ENCODE measurements at places on chromosomes 11 and 22.

DNA sequence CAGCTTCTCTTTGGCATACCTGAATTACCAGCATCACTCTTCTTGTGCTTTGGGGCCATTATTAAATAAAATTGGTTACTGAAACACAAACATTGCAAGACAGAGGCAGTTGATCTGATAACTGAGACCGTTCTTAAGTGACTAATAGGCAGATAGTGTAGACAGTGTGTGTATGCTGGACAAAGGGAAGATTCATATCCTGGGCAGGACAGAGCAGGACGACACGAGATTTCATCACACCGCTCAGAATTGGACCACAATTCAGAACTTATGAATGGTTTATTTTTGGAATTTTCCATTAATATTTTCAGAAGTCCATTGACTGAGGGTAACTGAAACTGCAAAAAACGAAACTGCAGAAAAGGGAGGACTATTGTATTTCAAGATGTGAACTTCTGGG lies 68.6 kb downstream of the LDLRAD3 start:
- no peak for DNase-seq

DNA sequence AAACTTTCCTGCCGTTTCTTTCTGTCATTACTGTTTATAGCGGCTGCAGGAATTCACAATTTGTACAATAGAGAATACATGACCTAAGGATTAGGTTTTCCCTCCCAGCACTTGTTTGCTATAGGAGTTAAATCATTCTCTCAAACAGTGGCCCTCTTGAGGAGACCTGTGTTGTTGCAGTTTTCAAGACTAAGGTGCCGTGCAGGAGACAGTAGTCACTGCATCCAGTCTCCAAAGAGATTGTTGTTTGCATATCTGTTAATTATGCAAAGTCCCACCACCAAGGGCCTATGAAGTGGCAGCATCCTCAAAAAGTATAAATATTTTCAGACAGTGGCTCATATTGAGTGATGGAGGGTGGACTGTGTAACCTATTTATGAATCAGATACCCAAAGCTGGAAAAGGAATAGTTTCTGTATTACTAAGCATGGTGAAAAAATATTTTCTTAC lies 2.3 kb downstream of the PRSS23 start:
- no peak for DNase-seq

DNA sequence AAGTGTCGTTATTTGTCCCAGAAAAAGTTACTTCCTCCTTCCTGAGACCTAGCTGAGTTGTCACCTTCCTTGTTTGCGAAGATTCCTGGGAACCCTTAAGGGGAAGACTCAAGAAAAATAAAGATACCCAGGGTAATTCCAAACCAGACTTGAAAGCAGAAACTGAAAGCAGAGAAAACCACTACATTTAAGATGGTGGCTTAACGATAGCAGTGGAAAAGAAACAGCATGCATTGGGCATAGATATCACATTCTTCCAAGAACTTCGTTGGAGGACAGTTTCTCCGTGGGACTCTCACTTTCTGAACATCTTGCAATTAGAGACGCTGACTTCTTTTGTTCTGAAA lies 89.1 kb downstream of the FAM76B start:
- DNase-seq, result no peak

GRCh38 chr11:76838678-76839068 lies 22.0 kb upstream of the ACER3 start:
- DNase-seq, result no peak

DNA sequence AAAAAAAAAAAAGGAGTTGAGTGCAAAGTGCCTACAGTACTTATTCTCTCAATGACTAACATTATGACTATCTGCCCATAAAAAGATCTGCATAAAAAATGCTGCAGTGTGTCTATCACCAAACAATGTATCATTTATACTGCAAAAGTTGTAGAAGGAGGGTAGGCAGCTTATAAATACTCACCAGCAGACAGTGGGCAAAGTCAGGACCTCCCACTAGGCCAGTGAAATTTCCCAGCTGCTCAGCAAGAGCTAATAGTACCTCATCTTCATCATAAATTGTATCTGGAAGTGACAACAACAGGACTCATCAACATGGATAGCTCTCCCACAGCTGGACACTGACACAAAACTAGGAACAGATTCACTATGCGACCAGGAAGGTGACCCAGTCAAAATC lies 1.6 kb downstream of the PPP2R1B start:
- DNase-seq, result no peak

Measured in large intestine (tissue), 12 donors.